ENCODE measurements at places on chromosomes 6 and 20.

GRCh38 chr6:135096403-135097130, 41.9 kb upstream of the HBS1L start:
- DNase-seq = no peak

GRCh38 chr20:18513208-18513607, 5.5 kb downstream of the SEC23B start:
- DNase-seq = no peak

- no peak for DNase-seq
Observed at GRCh38 chr6:10310826-10311225, 104.0 kb downstream of the TFAP2A start.

DNA sequence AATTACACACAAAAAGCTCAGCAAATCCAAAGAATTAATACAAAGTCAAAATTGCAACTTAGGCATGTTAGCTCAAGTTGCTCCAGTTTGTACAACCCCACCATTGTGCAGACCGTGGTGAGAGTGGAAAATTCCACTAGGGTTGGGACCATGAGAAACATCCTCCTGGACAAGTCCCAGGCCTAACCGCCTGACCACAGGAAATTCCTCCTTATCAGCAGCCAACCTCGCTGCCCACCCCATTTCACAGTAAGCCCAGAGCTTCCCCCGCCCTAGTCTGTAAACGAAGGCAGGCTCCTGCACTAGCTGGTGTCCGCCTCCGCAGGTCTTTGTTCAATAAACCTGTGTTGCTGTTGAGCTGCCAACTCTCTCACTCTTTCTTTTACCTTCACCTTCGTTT, 1023.3 kb downstream of the EYS start:
- DNase-seq = no peak

DNA sequence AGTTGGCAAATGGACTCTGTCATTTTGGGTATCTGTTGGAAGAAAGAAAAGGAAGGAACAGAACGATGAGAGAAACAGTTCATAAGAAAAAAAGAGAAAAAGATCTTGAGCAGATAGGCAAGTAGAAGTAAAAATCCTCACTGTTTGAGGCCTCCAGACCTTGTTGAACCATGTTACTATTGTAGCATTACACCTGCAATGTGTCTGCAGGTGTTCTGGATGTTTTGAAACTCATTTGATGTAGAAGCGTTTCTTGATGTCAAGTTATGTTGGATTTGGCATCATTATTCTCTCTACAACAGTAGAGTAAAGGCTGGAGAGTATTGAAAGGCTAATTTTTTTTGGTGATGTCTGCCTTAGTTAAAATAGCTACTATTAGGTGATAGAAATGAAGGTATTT, 108.7 kb downstream of the CARMIL1 start:
- no peak for DNase-seq

DNA sequence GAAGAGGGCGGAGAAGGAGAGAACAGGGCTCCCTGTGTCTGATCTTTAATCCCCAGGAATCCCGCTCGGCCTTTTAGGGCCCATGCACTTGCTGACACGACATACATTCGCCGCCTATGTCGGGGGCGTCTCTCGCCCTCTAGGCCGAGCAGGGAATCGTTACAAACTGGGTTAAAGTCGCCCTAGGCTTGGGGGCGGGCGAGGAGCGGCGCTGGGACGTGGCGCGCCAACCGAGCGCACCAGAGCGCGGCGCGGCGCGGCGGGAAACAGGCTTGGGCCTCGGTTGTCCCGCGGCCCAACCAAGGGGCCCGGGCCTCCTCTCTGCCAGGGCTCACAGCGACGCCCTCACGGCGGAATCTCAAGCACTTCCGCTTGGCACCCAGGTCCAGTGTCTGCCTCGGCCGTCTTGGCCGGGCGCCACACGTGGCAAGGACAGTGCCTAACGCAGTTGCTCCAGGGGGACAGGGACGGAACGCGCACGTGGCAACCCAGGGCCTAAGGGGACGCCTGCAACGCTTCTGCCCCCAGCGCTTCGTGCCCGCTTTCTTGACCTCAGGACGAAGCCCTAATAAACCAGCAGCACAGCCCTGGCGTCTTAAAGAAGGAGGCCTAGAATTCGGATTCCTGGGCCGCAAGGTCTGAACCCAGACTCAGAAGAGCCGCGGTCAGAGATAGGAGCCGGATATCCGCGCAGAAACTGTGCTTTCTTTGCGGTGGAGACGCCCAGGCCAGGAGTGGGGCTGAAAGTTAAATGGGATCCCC, 71.5 kb downstream of the NCR2 start:
- no peak for DNase-seq

DNA sequence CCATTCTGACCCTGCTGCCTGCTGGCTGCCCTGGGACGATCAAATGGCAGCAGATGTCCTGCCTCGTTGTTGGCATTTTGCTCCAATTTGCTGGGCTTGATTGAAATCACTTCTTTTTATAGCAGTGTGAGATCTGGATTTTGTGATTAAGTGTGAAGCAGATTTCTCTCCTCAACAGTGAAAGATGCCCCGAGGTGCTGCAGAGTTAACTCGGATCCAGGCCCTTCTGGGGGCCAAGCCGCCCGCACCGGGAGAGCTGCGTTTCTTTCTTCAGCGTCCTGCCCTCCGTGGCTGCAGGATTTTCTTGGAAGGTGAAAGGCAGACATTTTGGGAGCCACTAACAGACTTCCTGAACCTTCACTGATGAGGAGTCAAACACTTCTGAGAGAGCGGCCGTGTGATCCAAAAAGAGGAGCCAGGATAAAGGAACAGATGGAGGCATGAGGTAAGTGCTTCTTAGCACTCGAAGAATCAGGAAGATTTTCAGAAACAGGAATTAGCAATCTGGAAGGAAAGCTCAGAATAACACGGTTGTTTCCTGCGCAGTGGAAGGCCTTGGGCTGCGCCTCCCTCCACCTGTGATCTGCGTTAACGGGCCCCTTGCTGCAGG, 139.5 kb upstream of the AFDN start:
- no peak for DNase-seq

- DNase-seq = peak; percentile 80
Observed at GRCh38 chr20:1313236-1313964, 15.5 kb downstream of the SDCBP2 start.

DNA sequence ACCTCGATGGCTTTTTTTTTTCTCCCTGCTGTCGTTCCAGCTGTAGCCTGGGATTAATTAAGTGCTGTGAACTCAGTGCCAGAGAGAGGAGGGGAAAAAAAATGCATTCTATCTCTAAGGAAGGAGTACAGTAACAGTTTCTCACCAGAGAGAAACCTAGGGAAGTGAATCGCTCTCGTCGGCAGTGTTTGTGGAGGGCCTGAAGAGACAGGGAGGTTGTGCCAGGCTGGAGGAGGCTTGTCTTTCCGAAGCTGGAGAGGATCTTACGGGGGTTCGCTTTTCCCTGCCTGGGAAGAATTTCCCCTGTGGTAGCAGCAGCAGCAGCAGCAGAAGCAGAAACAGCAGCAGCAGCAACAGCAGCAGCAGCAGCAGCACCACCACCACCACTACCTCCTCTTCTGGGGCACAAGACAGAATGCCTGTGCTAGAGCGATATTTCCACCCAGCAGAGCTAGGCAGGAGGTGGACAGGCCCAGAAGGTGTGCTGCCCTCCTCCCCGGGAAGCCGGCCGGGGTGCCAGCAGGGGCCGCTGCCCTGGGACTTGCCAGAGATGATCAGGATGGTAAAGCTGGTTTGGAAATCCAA, 186.5 kb downstream of the PDE7B start:
- DNase-seq = no peak

DNA sequence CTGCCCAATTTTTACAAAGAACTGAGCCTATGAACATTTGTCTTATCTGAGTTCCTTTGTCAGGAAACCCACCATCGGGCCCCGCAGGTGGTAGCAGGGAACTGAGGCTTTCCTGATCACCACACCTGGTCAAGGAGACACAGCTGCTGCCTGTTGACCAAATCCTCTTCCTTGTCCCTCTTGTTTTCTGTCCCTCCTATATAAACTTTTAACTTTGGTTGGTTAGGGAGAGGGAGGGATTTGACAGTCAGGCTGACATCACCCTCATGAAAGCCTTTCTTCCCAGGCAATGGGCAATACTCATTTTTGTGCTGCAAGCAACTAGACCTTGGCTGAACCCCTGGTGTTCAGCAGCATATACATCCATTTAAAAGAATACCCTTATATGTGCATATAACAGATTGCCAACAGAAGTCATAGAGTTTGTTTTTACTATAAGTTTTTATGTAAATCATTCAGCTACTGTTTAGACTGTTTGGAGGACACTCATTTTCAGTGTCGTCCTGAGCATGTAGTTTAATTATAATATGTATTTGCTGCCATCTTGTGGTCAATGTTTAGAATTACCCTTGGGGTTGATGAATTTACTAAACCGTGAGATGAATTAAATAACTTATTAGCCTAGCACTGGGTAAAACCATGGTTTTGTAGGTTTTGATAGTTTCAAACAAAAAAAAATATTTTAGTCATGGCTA, 17.0 kb downstream of the CRISP1 start:
- DNase-seq = no peak

- no peak for DNase-seq
Observed at GRCh38 chr20:47315339-47316056, 41.0 kb downstream of the ZMYND8 start.

DNA sequence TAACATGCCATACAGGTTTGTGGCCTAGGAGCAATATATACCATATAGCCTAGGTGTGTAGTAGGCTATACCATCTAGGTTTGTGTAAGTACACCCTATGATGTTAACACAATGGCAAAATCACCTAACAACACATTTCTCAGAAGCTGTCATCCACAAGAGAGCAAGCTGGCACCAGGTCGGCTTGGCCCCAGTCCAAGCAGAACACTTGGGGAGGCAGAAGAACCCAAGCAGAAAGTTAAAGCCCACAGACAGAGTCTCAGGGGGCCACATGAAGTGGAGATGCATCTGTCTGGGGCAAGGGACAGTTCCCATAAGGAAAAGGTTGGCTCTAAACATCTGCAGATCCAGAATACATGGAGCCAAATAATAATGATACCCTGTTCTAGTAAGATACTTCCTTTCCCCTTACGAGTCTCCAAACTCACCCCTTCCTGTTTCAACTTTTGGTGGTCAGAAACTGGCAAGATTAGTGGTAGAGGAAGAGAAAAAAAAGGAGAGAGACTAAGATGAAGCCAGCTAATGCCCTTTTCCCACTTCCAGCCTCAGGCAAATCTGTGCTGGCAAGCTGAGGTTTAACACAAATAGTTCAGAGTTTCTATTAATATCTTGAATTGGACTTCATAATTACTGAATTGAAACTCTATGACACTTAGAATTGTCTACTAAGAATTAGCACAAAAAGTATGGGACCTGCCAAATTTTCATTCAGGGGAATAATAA, 29.5 kb downstream of the TCF21 start:
- no peak for DNase-seq

- no peak for DNase-seq
Observed at GRCh38 chr6:53250176-53251032, 98.3 kb downstream of the ELOVL5 start.

DNA sequence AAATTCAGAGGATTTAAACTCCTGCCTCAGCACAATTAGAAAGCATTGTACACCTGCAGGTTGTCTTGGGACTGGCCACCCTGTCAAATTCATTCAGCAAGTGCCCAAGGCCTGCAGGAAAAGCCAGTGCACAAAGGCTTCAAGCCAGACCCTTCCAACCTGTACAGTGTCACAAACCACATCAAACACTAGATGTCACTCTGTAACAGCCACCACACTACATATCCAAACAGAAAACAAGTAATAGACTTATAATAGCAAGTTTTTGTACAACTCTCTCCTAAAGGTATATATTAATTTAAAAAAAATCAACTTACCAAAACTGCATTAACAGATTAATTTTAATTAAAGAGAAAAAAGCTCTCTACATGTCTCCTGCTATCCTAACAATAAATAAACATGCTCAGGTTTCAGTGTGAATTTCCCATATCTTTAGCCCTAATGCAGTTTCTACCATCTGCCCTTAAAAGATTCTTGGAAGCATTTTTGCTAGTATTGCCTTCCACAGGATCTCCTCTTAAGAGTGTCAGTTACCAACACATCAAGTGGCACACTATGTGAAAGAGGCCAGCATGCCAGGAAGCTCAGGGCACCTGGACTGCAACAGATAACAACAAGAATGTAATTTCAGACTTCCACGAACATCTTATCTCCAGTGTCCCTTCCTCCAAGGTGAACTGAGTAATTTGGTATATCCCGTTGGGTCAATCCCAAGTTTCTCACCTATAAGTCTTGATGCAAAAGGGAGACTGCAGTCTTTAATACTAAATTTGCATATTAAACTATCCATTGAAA, 47.5 kb downstream of the RALGAPA2 start:
- no peak for DNase-seq

DNA sequence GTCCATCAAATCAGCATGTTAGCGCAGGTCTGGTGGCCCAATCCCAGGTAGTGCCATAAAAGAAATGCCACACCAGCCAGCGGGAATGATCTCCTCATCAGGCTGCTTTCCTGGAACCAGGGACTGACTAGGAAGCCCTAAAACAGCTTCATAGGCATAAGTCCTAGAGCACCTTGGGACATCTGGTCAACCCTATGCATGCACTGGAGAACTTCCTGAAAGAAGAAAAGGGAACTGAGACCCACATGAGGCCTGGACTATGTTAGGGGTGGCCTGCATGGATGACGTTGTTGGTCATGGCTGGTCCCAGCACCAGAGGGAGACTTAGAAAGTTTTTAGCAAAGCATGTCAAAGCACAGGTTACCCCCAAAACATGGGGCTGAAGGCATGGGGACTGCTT, 7.6 kb upstream of the KCNK16 start:
- no peak for DNase-seq

DNA sequence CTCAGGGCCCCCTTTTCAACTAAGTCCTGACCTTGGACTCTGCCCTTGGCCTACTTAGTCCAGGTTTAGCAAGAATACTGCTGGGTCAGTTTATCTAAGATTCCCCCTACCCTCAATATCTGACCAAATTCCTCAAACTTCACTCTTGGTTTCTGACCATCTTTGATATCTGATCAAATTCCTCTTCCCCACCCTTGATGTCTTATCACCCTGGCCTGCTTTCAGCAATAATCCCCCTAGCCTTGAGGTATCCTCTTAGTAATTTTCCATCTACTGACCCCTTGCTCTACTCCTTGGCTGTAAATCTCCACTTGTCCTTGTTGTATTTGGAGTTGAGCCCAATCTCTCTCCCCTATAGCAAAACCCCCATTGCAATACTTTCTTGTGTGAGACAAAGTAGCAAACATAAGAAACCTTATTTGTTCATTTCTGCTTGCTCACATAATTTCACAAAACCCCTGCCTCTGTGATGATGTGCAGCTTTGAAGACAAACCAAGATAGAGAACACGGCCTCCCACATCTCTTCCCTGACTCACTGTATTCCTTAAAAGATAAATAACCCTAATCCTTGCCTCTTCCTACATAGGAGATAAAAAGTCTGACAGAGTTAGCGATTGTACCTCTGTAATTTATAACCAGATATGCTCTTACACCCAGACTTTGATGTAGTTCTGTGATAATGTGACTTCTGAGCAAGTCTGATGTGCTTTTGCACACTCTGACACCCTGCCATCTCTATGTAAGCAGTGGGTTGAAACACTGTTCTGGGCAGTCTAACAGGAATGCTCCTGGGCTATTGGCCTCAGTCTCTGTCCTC, 13.8 kb upstream of the IYD start:
- no peak for DNase-seq

- no peak for DNase-seq
Observed at GRCh38 chr6:118171852-118172251, 264.8 kb downstream of the SLC35F1 start.
